Stimulated activated CD4-positive, alpha-beta T cell treated with anti-CD3 and anti-CD28 coated beads, Interleukin-12 subunit alpha, Interleukin-12 subunit beta, amount 100 ng/mL, for 48 hours (primary cell): ENCODE measurements at places on chromosomes 12 and 14.

GRCh38 chr12:2537868-2538541 lies 256.8 kb upstream of the FKBP4 start:
- no peak for DNase-seq

- DNase-seq = no peak
Observed at GRCh38 chr12:101764051-101764792, 25.0 kb upstream of the SYCP3 start.

DNA sequence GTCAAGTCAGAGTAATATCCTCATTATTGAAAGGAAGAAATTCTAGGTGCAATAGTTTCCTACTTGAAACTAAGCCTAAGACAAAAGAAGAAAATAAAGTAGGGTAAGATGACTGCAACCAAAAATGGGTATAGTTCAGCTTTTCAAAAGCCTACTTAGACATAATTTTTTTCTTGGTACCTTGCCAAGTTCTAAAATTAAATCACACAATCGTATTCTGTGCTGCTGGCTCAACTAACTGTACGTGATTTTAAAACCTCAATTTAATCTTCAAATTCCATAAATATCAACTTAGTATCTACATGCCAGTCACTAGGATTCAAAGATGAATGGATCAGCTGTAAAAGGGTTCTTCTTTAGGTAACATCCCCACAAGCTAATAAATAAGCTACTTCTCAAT lies 56.9 kb downstream of the SCAF11 start:
- DNase-seq = no peak

GRCh38 chr14:63677891-63678379 lies 36.3 kb upstream of the WDR89 start:
- no peak for DNase-seq

DNA sequence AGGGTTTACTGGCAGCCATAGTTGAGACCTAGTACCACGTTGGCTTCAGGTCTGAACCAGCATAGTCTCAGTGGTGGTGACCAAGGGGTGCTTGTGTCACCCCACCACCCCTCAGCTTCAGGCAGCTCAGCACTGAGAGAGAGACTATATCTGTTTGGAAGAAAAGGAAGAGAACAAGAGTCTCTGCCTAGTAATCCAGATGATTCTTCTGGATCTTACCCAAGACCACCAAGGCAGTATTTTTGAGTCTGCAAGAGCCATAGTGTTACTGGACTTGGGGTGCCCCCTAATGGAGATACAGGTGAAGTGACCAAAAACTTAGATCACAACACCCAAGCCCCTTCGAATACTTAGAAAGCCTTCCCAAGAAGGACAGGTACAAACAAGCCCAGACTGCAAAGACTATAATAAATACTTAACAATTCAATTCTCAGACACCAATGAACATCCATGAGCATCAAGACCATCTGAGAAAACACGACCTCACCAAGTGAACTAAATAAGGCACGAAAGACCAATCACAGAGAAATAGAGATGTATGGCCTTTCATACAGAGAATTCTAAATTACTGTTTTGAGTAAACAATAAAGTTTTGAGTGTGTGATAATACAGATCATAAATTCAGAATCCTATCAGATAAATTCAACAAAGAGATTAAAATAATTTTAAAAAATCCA lies 107.0 kb downstream of the HELB start:
- peak; percentile 29 for DNase-seq

DNA sequence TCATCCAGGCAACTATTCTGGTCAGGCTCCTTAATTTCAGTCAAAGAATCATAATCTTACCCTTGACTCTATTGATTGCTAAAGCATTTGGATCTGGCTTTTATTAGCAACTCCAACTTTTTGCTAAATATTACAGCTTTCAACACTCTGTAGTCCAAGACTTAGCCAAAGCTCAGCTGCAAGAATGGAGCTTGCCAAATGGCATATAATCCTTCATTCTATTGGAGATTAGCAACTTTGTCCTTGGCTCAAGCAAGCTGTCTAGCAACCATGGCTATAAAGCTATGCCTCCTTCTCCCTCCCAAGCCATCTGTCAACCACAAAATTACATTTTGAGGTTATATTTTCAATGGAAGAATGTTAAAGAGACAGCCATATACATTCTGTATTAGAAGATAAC lies 23.1 kb upstream of the NID2 start:
- no peak for DNase-seq

DNA sequence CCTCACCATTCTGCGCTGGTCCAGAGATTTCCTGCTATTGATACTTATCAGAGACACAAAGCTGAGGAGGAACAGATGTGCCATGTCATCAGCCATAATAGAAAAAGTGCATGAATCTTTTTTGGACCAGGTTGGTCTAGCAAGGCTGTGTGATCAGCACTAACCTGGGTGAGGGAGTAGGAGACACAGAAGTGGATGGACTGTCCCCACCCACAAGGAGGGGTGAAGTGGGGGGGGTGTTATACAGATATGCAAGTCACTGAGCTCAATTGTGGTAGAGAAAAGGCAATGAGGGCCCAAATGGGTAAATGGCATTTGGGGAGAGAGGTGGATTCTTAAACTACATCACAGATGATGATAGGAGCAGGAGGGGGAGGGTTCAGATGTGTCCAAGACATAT lies 123.0 kb downstream of the SAMD4A start:
- DNase-seq = no peak

DNA sequence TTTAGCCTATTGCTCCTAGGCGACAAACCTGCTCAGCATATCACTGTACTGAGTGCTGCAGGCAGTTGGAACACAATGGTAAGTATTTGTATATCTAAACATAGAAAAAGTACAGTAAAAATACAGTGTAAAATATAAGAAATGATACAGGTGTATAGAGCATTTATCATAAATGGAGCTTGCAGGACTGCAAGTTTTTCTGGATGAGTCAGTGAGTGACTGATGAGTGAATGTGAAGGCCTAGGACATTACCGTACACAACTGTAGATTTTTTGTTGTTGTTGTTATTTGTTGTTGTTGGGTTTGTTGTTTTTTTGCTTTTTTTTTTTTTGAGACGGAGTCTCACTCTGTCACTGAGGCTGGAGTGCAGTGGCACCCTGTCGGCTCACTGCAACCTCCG lies 33.4 kb downstream of the PNMA1 start:
- no peak for DNase-seq

- DNase-seq = no peak
Observed at GRCh38 chr14:64123241-64123822, 170.8 kb downstream of the ESR2 start.

- DNase-seq = no peak
Observed at GRCh38 chr12:109289551-109289950, 19.5 kb downstream of the FOXN4 start.
